Stimulated activated CD8-positive, alpha-beta memory T cell treated with anti-CD3 and anti-CD28 coated beads, Interleukin-7, amount 100 ng/mL, for 48 hours (primary cell): ENCODE measurements at places on chromosomes 2 and 18.

GRCh38 chr2:192307530-192307929 is 112.8 kb upstream of the TMEFF2 start:
- no peak for DNase-seq

- no peak for DNase-seq
Observed at GRCh38 chr2:207828361-207829057, 58.8 kb upstream of the FZD5 start.

GRCh38 chr18:76425146-76426131 is 69.6 kb downstream of the ZNF516 start:
- DNase-seq: no peak

- DNase-seq: no peak
Observed at GRCh38 chr18:79064228-79064627, 5.0 kb upstream of the ATP9B start.

GRCh38 chr2:136131961-136132824 is 14.2 kb upstream of the CXCR4 start:
- DNase-seq: peak; percentile 67

- DNase-seq: no peak
Observed at GRCh38 chr2:120697471-120697870, 38.2 kb upstream of the GLI2 start.

GRCh38 chr2:200787351-200788120 is 24.2 kb upstream of the BZW1 start:
- DNase-seq: peak; percentile 24

DNA sequence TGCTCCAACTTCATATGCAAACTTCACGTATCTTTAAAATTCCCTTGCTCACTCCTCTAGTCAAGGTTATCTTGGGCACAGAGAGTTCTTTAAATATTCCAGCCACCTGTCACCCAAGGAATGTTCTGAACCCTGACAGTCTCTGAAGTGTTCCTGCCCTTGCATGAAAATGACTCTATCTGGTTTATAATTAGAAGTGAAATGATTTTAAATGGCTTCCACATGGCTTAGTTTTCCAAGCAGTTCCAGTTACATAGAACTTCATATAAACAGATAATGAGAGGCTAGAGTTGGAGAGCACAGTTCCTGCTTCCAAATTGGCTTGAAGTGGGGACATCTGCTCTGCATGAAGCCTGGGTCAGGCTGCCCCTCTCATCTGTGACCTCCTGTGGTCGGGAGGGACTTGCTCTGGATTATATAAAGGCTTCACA is 81.9 kb downstream of the SLC4A3 start:
- no peak for DNase-seq

- DNase-seq: peak; percentile 43
Observed at GRCh38 chr2:219402665-219403515, 15.2 kb upstream of the DNPEP start.

DNA sequence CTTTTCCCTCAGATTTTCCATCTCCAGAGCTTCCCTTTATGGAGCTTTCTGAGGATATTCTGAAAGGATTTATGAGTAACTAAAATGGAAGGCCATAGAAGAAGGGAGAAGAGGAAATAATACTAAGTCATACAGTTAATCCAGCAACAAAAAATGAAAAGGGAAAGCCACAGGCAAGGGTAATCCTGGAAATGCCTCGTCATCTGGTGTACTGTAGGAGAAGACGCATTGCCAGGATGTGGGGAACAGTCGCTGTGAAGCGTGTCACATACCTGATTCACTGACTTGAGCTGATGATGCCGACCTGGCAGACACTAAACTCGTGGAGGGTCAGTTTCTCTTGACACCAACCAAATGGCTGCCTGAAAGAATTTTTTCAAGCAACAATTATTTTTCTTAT is 34.7 kb upstream of the ALPP start:
- no peak for DNase-seq

DNA sequence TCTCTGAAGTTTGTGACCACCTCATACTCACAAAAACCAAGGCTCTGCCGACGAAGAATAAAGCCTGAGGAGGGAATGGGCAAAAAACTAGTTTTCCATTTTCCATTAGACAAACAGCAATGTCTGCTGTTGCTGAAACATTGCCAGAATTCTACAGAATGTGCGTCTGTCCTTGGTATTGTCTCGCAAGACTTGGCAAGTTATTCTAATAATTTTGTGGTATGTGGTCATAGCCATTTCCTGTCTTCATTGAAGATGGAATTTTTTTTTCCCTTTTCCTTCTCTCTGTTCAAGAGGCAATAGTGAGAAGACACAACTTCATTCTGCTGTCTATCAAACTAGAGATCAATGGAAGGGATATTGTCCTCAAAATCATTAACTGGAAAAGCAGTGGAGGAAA is 296.1 kb downstream of the RND3 start:
- no peak for DNase-seq

DNA sequence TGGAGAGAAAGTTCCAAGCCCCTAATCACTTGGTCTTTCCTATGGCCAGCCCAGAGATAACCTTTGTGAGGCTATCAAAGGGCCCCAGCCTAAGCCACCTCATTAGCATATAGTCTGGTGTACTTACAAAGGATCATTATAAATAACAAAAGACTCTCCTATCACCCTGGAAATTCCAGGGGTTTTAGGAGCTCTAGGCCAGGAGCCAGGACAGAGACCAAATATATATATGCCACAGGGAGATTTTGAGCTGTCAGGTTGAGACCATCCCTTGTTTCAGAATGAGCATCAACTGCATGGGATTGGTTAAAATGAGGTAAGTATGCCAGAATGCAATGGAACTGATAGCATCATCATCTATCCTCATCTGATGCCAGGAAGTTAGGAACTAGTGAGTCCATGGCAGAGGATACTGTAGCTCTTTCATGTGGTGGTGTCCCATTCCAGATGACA is 32.1 kb upstream of the CHRNA1 start:
- no peak for DNase-seq

DNA sequence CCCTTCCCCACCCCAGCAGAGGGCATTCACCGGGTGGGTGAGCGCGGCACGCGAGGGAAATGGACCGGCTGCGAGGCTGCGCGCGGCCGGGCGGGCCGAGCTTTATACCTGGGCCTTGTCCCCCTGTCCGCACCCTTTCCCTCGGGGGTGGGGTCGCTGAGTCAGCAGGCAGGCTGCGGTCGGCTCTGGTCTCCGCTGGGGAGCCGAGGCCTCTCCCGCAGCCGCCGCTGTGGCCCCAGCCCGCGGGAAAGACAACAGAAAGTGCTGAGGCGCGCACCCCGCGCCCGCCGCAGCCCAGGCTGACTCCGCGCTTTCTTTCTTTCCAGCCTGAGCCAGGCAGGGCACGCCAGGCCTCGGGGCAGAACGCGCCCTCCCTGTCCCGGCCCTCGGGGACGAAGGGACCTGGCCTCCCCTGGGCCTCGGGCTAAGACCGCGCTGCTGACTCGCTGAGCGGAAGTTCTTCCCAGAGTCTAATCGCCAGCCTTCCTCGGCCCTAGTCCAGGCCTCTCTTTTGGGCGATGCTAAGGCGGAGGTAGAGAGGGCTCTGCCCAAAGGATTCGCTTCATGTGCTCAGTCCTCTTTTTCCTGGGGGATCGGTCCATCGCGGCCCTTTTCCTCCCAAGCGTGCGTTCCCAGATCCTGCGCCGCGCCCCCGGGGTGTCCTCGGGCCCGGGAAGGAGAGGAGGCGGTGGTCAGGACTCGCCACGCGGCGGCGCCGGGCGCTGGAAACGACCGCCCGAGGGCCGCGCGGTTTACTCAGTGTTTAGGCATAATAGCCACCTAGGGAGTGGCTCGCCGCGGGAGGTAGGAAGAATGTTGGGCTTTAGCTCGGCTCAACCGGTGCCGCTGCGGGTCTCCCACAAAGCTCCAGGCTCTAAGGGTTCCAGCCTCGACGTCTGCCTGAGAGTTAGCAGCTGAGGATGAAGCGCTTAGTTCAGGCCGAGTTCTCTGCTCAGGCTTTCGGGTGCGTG is at the start of gene CRYBA2:
Gene CRYBA2, minus strand, starts transcription at position 78 of the 971 bp plus-strand sequence. CDS start 246 bp downstream, outside the sequence.
- no peak for DNase-seq

DNA sequence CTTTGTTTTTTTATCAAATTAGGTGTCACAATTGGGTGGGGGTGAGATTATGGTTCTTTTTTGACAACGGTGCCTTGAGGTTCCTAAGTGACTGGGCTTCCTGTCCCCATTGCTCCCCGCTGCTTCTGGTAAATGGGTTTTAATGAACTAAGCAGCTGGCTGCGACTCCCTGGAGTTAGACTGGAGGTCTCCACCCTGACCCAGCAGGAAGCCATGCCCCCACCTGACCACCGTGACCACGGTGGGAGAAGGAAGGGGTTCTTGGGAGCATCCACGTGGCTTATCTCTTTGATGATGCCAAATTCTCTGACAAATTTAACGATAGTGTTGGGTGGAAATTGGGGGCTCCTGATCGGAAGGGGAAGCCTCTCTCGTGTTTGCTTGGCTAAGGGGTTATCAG is 12.2 kb downstream of the CNDP2 start:
- no peak for DNase-seq

DNA sequence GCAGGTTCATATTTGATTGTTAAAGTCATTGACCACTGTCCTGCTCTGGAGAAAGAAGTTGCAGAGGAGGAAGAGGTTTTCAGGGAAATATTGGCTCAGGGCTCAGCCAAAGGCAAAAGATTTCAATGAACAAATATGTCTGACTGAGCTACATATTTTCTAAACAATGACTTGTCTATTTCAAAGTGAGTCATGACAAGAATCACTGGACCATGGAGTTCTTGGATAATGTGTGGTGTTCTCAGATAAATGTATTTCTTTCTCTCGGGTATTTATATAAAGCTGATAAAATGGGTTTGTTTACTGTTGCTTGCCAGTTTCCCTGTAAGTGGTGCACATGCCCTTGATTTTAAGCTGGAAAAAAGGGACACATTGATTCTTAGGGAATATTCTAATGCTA is 34.3 kb upstream of the RMP24 start:
- no peak for DNase-seq

DNA sequence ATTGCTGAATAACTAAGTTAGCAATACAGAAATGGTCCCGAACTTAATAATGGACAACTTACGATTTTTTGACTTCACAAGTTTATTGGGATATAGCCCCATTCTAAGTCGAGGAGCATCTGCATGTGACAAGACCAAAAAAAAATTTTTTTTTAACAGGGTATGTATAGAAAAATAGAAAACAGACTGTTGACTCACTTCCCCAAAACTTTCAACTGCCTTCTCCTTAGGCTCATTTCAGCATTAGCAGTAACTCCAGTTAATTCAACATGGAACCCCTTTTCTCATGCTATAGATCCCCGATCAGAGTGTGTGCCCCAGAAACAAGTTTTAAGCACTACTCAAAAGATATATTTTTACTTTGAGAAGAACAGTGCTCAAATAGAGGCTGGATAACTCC is 5.4 kb downstream of the CD302 start:
- DNase-seq: no peak

- DNase-seq: no peak
Observed at GRCh38 chr2:105297216-105297615, 32.3 kb downstream of the TGFBRAP1 start.

GRCh38 chr2:18519914-18520450 is 40.5 kb downstream of the RDH14 start:
- no peak for DNase-seq

DNA sequence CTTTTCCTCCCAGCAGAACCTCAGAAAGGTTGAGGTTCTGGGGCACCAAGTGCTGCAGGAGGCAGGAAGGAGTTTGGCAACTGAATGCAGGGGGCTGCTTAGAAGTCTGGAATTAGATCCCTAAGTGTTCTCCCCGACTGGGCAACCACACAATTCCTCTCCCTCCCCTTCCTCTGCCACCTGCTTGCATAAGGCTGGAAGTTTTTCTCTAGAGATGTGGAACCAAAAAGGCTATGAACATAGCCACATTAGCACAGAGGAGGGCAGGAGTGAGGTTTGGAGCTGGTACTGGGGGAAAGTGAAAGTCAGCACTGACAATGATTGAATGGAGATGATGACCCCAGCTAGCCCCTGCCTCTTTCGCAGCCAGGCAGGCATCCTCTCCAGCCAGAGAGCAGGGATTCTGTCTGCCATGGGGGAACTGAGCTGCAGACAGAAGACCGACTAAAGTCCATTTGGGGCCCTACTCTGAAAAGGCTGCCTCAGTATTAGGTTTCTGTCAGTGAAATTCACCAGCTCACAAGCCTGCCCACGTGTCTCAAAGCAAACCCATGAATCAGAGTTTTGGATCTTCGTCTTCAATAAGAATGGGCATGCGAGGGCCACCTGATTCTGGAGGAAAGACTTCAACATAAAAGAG is 87.9 kb upstream of the ITGA6 start:
- DNase-seq: no peak

DNA sequence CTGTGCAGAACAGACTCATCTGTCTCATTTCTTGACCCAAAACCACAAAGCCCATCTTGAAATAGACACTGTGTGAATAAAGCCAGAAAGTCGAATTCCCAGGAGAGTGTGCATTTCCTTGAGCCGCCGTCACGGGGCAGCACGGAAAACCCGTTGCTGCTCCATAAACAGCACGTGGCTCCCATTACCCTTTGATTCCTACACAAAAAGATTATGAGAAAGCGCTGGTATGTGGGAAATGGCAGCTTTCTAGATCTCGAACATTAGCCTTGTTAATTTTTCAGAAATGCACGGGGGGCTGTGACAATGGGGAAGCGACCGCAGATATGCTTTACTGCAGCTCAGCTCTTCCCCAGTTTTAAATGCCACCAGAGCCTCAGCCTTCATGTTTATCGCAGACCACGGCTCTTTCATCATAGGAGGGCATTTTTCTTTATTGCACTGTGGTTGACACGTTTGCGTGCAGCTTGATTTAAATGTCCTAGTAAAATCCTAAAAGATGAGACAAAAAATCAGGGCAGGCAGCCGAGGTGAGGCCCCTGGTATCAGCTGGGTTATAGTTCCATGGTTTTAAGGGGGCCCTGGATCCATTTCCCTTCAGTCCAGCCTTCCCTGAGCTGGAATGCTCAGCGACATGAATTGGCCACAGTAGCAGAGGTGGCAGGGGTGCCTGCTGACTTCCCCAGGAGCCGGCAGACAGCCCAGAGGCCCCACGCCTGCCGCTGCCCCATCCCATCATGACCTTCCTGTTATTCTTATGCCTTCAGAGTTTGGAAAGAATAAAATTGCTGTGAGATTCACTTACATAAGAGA is 249.3 kb downstream of the NDUFA10 start:
- DNase-seq: no peak

GRCh38 chr18:71105078-71105819 is 816.4 kb downstream of the SOCS6 start:
- DNase-seq: no peak

GRCh38 chr2:37232131-37232933 is 874 bp downstream of the NDUFAF7 start:
- DNase-seq: no peak

- no peak for DNase-seq
Observed at GRCh38 chr2:191249156-191249813, 4.1 kb downstream of the MYO1B start.
